ENCODE measurements at places on chromosomes 5 and 9.

DNA sequence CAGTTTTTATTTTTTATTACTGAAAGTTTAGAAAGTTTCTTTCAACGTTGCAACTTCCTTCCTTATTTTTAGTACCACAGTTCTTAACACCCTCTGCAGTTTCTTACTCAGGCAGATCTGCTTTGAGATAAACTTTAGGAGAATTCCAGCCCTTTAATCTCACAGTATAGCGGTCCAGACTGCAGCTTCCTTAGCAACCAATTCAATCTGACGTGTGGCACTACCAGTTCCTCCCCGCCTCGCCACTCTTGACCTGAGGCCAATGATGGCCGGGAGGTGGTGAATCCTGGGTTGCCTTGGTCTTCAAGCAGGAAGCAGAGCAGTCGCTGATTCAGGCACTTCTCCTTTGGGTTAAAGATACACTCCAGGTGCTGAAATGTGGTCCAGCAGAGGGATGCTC is 334.3 kb upstream of the TRPC7 start:
- no peak for DNase-seq

DNA sequence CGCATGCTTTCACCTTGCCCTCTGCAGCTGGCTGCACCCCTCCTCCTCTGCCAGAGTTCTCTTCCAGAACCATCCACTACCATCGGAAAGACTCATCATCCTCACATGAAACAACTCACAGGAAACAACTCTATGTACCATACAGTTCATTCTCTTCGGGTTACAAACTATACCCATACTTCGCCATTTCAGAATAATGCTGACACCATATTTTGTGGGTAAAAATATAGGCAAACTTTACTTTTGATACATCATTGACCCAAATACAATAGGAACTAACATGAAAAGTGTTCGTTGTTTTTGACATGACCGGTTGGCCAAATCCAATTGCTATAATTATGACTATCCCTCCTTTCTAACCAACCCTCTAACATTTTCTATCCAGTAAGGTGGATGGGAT is 421.0 kb downstream of the SEMA5A start:
- DNase-seq: no peak

DNA sequence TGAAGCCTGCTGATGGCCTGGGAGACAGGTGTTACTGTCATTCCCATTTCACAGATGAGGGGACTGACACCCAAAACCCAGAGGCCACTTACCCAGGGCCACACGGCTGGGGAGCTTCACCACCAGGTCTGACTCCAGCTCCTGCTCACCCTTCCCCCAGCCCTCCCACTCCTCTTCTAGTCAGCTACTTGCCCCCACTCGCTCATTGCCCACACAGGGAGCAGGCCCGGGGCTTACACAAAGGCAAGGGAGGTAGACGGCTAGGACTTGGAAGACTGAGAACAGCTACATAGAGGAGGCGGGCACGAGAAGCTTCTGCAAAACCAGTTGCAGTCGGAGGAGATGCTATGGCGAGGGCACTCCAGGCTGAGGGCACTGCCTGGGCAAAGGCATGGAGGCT is 21.3 kb downstream of the LMX1B start:
- no peak for DNase-seq

DNA sequence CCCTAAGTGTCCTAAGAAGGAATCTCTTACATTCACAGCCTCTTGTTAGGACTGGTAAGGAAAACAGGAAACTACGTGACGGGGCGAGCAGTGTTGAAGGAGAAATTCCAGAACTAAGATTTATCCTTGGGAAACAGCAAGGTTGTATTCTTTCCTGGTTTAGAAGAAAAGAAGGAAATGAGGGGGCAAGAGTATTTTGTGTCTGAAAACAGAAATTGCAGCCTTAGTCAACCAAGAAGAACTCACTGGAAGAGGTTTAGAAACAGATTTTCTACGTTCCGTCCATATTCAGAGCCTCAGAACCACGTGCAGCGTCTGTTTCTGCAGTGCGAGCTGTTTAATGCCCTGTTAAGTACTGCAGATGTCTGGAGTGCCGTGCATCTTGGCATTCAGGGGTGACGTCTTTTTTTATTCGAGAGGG is 75.2 kb downstream of the GOLPH3 start:
- no peak for DNase-seq

GRCh38 chr5:1746371-1747078 is 53.1 kb downstream of the MRPL36 start:
- no peak for DNase-seq

DNA sequence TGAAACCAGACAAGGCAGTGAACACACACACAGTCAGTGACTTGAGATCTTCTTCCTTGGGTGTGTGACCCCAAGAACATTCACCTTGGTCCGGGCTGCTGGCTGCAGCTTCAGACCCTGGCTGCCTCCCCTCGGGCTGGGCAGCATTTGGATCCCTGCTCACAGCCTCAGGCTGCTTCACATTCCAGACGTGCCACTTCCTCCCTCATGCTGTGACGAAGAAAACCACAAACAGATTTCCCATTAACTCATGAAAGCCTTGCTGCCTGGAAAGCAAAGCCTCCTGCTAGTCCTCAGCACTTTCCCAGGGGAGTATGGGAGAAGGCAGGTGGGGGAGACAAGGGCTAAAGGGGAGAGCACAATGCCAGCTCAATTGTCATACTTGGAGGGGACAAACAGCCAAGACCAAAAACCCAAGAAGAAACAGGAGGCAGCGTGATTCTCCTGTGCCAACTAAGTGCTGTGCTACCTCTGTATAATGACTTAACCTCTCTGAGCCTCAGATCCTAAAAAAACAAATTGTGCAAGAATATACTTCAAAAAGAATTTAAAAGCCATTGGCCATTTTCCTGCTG is 594.6 kb upstream of the BRINP1 start:
- DNase-seq: no peak

Data from activated T-cell treated with anti-CD3 and anti-CD28 coated beads for 24 hours (primary cell).